ENCODE measurements at places on chromosomes 3 and 15.

DNA sequence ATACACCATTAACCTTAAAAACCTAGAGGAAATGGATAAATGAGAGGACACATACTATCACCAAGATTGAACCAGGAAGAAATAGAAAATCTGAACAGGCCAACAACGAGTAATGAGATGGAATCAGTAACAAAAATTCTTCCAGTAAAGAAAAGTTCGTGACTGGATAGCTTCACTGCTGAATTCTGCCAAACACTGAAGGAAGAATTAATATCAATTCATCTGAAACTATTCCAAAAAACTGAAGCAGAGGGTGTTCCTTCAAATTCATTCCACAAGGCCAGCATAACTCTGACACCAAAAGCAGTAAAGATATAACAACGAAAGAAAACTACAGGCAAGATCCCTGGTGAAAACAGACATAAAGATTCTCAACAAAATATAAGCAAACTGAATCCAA lies 195.8 kb upstream of the GPR149 start:
- no peak for DNase-seq

- no peak for DNase-seq
These were observed 358.1 kb downstream of the MECOM start for GRCh38 chr3:169305460-169305859.

GRCh38 chr3:196643201-196643749 lies 3.8 kb downstream of the NRROS start:
- DNase-seq, result no peak

GRCh38 chr15:94395640-94396039 lies 164.3 kb downstream of the MCTP2 start:
- no peak for DNase-seq

DNA sequence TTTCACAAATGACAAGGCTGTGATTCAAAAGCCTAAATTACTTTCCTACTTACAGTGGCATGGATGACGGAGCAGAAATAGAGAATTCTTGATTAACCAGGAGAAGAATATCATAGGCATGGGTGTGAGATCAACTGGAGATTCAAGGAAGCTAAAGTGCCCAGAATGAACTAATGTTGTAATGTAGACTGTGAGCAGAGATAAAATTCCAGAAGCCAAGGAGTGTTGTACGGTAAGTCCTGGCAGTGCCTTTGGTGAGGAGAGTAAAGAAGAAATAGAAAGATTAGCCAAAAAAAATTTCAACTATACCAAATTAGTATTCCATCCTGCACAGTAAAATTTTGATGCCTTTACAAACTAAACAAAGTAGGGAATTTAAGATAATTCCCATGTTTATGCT lies 75.9 kb downstream of the ZBTB20 start:
- no peak for DNase-seq

DNA sequence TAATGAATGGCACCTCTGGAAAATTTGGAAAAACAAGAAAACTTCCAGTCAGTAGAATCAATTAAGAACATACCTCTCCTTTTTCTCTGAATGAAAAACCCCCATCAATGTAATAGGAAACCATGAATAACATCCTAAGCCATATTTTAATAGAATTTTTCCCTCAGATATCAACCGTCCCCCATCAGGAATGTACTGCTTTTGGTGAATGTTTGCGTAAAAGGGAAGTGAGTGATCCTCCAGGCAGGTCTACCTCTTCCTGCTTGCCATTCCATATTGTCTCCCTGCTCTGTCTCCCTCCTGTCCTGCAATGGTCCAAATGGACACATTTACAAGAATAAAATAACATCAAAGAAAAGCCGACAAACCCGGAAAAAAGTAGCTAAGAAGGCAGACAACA lies 30.8 kb downstream of the LAMP3 start:
- DNase-seq, result no peak

GRCh38 chr3:13282986-13283876 lies 136.9 kb downstream of the NUP210 start:
- no peak for DNase-seq

GRCh38 chr15:37881237-37882013 lies 53.0 kb upstream of the TMCO5A start:
- no peak for DNase-seq

- DNase-seq, result no peak
These were observed 184.5 kb downstream of the USP13 start for GRCh38 chr3:179837374-179837773.

DNA sequence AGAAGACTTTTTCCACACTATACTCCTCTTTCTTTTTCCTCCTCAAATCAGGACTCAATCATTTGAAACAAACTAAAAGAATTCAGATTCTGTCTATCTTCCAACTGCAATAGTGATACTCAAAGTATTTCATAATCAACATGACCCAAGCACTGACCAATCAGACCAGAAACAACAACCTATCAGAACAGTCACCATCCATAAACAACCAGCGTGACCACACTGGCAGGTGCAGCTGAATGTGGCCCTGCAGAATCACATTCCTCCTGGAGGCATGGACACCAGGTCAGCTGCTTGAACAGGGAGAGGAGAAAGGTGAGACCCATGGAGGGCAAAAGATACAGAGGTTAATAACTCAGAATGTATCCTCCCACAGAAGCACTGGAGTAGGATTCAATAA lies 13.3 kb downstream of the HRG start:
- no peak for DNase-seq

- no peak for DNase-seq
These were observed 138.9 kb downstream of the CACNA1D start for GRCh38 chr3:53633197-53633787.

DNA sequence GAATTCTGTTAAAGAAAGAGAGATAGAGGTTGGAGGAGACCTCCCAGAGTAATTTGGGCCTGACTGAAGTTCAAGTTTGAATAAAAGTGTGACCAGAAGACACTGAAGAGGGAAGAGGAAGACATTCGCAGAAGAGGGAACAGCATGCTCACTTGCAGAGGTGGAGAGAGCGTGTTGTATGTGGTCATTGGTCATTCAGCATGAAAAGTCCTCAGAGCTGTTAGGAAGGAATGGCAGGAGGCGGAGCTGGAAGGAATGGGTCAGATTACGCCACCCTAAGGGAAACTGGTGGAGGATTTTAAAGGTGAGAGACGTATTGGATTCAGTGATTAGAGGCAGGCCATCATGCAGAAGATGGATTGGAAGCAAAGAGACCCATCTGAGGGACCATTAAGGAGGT lies 41.6 kb downstream of the IQCH start:
- no peak for DNase-seq

GRCh38 chr3:126983276-126983652 lies 349 bp downstream of the PLXNA1 start:
- no peak for DNase-seq

GRCh38 chr3:156718622-156719306 lies 44.4 kb downstream of the TIPARP start:
- DNase-seq, result no peak

DNA sequence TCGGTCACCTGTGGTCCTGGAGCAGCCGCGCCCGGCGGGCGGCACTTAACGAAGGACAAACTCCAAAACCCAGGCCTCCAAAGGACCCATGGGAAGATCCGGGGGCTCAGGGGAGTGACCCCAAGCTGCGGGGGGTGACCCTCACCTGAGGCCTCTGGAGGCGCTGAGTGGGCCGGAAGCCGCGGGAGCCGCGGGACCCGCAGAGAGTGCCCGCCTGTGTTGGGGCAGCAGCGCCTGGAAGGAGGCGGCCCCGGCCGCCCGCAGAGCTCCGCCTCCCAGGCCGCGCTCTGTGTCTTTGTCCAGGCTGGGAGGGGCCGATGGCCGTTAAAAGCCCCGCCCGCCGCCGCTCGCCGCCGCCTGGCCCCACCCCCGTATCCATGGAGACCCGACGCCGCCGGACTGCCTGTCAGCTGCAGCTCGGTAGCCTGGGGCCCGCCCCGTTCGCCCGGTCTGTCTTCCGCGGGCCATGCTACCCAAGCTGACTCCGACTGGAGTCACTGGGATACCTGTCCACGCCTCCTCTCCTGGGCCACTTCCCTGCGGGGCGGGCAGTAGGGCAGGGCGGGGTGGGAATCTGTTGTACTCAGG lies 15.3 kb upstream of the FANCD2 start:
- peak; percentile 88 for DNase-seq

- no peak for DNase-seq
These were observed 558.0 kb downstream of the MECOM start for GRCh38 chr3:169105561-169105960.

DNA sequence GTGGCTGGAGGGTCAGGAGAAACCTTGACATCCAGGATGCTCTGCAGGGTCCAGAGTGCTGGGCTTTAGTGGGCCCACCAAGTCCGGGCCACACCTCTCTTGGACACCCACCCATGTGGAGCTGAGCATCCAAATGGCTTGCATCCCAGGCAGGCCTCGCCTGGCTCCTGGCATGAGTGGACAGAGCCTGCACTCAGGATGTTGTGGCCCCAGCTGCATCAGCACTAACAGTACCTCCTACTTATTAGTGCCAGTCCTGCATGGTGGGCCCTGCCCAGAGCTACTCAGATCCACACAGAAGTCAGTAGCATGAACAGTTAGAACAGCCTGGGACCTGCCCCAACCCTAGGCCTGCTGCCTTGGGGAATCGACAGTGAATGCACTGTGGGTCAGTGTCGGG lies 42.2 kb upstream of the MRPS22 start:
- DNase-seq, result no peak

- no peak for DNase-seq
These were observed 4.2 kb upstream of the FGF7 start for GRCh38 chr15:49418811-49419210.

DNA sequence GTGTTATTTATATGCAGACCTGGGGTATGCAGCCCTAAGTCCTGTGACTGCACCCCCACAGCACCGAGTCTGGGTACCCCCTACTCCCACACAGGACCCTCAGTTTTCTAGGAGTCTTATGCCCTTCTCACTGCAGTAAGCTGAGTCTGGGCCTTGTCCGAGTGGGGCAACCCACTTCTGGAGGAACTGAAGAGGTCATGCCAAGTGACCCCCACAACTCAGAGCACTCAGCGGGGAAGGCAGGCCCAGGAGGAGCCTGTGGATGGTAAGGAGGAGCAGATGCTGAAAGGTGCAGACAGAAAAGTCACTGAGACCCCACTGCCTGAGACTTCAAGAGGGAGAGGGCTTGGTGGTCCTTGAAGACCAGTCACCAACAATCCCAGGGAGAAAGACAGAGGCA lies 56.1 kb upstream of the FGD5 start:
- no peak for DNase-seq

GRCh38 chr3:70822669-70823068 lies 510.2 kb upstream of the MDFIC2 start:
- DNase-seq, result no peak

GRCh38 chr3:31985831-31986230 lies 4.3 kb downstream of the ZNF860 start:
- DNase-seq, result no peak

DNA sequence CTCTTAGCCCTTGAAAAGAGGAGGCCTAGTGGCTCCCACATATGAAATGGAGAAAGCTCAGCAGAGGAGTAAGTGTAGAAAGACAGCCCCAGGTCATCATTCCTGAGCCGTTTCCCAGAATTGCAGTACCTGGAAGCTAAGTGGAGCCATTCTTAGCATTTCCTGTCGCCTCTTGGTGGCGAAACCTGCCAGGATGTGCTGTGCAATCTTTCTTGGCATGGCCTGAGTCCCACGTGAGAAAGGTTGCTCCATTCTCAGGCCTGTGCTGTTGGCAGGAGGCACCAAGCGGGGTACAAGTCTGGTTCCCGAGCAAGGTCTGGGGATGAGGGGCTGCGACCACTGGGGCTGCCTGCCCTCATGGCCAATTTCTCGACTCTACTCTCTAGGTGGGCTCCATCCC lies 207.2 kb upstream of the TPM1 start:
- DNase-seq, result no peak

DNA sequence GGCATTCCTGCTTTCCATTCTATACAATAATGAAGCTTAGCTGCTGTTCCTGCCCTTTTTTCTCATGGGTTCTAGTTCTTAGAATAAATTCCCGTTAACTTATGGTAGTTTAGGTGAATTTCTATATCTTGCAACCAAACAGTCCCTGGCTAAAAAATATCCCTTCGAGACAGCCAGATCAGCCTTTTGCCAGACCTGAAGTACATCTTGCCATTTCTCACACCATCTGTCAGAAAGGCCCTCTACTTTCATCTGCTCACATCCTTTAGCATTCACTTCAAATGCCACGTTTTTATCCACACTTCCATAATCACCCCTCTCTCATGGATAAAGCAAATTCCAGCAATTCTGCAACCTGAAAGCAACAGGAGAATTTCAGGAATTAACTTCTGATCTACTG lies 145.4 kb downstream of the GAP43 start:
- no peak for DNase-seq

GRCh38 chr3:188082450-188082849 lies 71.5 kb upstream of the LPP start:
- no peak for DNase-seq

DNA sequence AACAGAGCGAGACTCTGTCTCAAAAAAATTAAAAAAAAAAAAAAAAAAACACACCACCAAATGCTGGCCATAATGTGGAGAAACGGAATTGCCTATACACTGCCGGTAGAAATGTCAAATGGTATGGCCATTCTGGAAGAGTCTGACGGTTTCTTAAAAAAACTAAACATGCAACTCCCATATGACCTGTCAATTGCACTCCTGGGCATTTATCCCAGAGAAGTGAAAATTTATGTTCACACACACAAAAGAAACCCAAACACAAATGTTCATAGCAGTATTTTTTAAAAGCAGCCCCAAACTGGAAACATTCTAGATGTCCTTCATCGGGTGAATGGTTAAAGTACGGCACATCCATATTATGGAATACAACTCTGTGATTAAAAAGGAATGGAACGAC lies 66.1 kb downstream of the LRIG1 start:
- DNase-seq, result no peak

GRCh38 chr3:36597422-36597821 lies 166.9 kb downstream of the DCLK3 start:
- no peak for DNase-seq

DNA sequence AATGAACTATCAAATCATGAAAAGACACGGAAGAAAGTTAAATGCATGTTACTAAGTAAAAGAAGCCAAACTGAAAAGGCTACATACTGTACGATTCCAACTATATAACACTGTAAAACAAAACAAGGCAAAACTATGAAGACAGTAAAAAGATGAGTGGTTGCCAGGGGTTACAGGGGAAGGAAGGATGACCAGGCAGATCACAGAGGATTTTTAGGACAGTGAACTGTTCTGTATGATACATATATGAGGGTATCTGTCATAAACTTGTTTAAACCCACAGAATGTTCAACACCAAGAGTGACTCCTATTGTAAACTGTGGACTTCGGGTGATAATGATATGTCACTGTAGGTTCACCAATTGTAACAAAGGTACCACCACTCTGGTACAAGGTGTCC lies 60.6 kb downstream of the CHSY1 start:
- DNase-seq, result no peak

GRCh38 chr3:58198804-58199203 lies 12.0 kb downstream of the DNASE1L3 start:
- DNase-seq, result no peak

GRCh38 chr3:183529185-183529584 lies 26.3 kb downstream of the KLHL6 start:
- no peak for DNase-seq

- DNase-seq, result no peak
These were observed 15.0 kb upstream of the SOX2 start for GRCh38 chr3:181696626-181697230.
